Kidney epithelial cell (primary cell): ENCODE measurements at places on chromosomes 7 and 10.

DNA sequence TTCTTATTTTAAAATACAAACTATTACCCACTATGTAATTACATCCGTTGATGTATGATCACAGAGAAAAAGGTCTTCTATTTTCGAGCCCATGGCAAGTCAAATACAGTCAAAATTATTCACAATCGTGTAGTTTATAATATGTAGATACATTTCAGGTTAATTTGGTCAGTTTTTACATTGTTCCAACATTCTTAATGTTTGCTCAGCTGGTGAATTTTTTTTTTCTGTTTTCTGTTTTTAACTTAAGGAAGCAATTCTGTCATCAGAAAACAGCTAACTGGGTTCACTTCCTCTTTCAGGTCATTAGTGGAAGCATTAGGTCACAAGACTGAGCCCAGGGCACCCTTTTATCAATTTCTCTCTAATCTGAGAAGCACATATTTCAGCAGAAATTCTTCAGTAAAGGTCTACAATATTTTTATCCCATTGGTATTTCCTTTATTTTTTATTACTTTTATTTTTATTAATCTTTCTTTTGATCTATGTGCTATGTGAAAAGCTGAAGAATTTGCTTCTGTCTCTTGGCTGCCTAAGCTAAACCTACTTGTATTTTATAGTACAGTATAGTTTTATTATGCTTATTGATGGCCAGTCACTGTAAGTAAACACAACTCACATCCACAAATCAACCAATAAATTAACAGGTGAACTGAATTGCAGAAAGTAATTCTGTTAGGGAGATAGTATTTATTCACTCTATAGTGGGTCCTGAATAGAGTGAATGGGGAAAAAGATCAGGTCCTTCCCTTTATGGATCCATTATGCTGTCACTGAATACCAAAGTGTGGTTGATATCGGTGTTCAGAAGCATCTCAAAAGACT, 84.6 kb downstream of the ICA1 start:
- no peak for DNase-seq

GRCh38 chr7:39461263-39461820, 104.9 kb upstream of the YAE1 start:
- no peak for DNase-seq

- DNase-seq = no peak
These were observed 214.7 kb downstream of the WDR37 start for GRCh38 chr10:1270906-1271305.

DNA sequence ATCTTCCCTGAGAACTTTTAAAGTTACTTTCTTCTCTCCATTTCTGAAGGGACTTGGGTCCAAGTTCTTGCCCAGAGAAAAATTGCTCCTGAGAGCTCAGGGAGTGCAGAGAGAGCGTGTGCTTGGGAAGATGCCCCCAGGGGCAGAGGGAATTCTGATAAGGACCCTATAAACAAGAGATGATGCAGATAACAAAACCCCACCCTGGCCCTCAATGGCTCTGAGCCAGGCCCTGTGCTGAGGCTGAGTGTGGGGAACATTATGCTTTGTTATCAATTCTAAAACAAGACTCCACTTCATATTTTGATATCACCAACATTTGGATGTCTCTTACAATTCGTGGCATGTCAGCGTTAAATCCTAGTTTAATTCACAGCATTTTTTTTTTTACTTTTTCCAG, 34.4 kb upstream of the HABP2 start:
- no peak for DNase-seq

DNA sequence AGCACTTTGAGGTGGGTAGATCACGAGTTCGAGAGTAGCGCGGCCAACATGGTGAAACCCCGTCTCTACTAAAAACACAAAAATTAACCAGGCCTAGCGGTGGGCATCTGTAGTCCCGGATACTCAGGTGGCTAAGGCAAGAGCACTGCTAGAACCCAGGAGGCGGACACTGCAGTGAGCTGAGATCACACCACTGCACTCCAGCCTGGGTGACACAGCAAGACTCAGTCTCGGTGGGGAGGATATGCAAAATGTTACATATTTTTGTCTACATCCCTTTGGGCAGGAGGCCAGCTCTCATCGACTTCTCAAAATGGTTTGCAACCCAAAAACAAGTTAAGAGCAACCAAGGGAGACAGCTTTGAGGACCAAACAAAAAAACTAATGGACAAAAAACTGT, 8.2 kb downstream of the ATE1 start:
- no peak for DNase-seq

- DNase-seq = no peak
These were observed 127.2 kb downstream of the SLIT1 start for GRCh38 chr10:97058521-97058920.

DNA sequence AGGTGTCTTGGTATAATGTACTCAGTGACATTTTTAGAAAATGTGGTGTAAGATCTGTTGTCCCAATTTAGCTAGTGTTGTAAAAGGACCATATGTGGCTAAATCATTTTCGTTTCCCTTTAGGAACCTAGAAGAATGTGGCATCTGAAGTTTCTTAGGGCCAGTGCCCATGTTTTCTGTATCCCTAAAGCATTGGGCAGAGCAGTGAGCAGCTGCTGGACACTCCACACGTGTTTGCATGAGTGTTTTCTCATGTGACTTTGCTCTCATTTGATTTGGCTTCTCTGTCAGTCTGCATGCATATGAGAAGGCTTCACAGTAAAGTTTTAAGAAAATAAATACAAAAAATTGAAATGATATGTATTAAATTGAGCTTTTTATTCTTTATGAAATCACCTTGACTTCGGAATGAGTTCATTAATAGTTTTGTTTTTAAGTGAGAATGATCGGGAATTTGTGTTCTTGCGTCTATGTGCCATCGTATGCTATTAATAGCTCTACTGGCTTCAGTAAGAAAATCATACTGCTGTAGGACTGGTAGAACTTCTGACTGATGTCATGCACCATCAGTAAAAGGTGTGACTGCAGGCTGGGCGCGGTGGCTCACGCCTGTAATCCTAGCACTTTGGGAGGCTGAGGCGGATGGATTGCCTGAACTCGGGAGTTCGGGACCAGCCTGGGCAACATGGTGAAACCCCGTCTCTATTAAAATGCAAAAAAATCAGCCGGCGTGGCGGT, 61.3 kb downstream of the RBM33 start:
- no peak for DNase-seq

GRCh38 chr10:132845041-132845551, 59.1 kb upstream of the NKX6-2 start:
- no peak for DNase-seq

DNA sequence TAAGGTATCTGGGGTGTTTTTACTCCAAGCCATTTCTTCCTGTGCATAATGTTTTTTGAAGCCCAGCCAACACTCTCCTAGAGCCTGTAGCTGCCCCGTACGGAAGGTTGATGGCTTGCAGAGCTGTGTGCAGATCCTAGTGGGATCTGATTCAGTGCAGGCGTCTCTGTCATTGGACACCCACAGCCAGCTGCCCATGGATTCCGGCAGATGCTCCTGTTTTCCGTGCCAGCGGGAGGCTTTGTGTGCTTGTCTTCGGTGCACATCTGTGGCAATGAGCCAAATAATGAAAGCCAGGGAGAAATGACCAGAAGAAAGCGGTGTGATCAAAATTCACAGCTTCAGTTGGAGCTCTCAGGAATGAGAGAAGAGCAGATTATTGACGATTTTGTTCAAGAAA, 426.4 kb downstream of the TYW1 start:
- DNase-seq = no peak

DNA sequence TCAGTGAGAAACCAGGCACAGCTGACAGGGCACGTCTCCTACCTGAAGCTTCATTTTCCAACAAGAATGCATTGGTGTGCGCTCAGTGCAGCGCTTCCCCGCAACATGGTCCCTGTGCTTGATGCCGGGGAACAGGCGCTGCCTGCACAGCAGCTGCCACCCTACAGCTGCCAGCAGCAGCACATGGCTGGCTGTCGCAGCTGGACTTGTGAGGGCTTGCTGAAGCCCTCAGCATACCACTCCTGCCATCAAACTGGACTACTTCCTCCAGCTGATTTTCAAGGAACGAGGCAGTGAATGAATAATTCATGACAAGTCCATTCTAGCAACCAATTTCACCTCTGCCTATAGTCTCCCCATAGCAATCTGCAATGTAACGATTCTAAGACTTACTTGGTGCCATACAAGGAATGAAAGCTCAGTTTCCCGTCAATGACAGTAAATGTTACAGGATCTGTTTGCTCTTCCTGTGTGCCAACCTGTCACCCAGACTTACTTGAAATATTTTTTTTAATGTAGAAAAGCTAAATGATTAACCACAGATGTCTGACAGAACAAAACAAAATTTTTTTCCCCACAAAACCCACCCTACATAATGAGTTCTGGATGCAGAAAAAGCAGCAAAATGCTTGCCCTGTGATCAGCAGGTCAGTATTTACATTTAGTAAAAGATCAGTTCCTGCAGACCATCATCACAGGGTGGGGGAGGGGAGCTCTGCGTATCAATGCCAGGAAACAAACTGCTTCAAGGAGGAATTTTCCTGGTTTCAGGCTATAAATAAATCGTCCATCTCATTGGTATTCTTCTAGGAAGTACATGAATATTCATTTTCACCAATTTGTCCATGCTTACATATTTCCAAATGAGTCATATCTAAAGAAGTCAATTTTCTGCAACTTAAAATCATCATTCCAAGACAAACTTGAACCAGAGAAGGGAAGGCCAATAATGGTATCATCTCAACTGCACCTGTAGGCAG, 140.6 kb downstream of the ALOX5 start:
- no peak for DNase-seq

DNA sequence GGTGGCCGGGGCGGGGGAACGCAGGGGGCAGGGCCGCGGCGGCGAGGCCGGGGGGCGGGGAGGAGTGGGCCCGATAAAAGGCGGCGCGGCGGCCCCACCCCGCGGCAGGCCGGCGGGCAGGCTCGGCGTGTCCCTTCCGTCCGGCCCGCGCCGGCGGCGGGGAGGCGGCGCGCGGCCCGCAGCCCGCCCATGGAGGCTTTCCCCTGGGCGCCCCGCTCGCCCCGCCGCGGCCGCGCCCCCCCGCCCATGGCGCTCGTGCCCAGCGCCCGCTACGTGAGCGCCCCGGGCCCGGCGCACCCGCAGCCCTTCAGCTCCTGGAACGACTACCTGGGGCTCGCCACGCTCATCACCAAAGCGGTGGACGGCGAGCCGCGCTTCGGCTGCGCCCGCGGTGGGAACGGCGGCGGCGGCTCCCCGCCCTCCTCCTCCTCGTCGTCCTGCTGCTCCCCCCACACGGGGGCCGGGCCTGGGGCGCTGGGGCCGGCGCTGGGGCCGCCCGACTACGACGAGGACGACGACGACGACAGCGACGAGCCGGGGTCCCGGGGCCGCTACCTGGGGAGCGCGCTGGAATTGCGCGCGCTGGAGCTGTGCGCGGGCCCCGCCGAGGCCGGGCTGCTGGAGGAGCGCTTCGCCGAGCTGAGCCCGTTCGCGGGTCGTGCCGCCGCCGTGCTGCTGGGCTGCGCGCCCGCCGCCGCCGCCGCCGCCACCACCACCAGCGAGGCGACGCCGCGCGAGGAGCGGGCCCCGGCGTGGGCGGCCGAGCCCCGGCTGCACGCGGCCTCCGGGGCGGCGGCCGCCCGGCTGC, at the start of gene NANOS1:
TSS of gene NANOS1 (plus strand) at position 102 of the 808 bp plus-strand sequence. CDS start at position 190, 88 bp downstream.
- no peak for DNase-seq

DNA sequence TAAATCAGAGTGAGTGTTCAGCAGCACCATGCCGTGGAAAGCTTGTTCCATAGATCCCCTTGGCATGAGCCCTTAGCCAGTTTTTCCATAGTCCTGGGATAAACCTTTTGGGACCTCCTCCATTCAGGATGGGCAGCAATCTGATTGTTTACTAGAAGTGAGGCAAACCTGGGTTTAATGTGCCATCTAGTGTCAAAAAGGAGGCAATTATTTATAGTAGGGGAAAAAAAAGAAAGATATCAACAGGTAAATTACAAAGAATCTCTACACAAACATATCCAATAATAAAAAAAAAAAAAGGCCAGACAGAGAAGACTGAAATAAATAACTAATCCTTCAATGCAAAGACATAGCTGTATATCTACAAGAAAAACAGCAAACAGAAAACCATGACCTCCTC, 229.0 kb upstream of the STK17A start:
- DNase-seq = no peak

- peak; percentile 91 for DNase-seq
These were observed 100.2 kb downstream of the ATXN7L1 start for GRCh38 chr7:105776068-105776790.
